NCI-H2171 (cell line): ENCODE measurements at places on chromosomes 7 and 10.

- no peak for DNase-seq
Measured at GRCh38 chr10:15539262-15539661, 168.2 kb upstream of the FAM171A1 start.

DNA sequence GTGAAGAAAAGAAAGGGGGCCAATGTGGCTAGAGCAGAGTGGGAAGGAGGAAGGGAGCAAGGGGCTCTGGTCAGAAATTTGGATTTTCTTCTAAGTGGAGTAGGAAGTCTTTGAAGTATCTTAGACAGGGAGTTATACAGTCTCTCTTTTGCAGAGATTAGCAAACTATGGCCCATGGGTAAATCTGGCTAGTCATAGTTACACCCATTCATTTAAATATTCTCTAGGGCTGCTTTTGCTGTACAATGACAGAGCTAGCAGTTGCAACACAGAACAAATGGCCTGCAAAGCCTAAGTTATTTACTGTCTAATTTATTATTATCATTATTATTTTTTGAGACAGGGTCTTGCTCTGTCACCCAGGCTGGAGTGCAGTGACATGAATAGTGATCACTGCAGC, 10.5 kb upstream of the LAMB4 start:
- no peak for DNase-seq

DNA sequence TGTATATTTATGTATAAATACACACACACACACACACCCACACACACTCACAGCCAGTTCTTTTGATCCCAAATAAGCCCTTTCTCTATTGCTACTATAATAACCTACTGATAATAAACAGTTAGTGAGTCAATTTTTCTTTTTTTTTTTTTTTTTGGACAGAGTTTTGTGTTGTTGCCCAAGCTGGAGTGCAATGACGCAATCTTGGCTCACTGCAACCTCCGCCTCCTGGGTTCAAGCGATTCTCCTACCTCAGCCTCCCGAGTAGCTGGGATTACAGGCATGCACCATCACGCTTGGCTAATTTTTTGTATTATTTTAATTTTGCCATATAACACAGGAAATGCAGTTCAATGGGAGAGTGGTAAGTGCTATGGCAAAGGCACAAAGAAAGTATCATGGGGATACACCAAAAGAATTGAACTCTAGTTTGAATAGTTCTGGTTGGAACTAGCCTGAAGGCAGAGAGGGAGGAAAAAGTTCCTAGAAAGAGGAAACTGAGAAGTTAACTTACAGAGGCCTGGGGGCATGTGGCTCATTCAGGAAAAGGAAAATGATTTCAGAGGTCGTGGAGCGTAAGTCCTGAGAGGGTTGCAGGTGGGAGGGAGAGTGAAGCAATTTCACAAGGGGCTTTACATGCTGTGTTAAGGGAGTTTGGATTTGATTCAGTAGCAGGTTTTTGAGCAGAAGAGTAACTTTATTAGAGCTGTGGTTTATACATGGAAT, 44.4 kb upstream of the JCAD start:
- DNase-seq = no peak

DNA sequence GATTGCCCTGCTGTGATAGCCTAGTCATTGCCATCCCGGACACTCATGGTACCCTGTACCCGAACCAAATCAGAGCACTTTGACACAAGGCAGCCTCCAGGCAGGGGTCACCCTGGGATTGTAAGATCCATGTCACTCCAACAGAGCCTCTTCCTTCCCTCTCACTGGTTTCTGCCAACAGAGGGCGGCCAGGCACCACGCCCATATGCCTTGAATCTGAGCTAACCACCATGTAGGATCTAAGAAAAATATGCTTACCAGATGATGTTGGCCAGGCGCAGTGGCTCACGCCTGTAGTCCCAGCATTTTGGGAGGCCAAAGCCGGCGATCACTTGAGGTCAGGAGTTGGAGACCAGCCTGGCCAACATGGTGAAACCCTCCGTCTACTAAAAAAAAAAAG, 389.2 kb upstream of the KLF6 start:
- no peak for DNase-seq

DNA sequence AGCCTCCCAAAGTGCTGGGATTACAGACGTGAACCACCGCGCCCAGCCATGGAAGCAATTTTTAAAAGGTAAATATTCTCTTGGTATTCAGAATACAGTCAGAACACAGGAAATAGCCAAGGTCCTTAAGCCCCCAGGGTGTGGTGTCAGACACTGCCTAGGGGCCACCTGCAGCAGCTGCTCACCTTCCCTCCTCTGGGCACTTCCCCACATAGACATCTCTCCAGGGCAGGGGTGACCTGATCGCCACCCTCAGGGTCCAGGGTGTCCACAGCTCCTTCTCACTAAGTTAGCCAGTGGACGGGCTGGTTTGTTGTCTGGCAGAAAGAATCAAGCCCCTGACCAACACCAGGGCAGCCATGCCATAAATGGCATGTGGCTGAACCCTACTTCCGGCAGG, 15.9 kb downstream of the URGCP start:
- no peak for DNase-seq

GRCh38 chr10:49231086-49231820, 43.1 kb upstream of the TMEM273 start:
- no peak for DNase-seq

- peak; percentile 4 for DNase-seq
Measured at GRCh38 chr7:149310113-149310836, 48.3 kb downstream of the ZNF783 start.

- DNase-seq = no peak
Measured at GRCh38 chr10:28242555-28243204, 60.2 kb downstream of the MPP7 start.

- no peak for DNase-seq
Measured at GRCh38 chr10:73717556-73717955, 19.6 kb upstream of the AGAP5 start.

DNA sequence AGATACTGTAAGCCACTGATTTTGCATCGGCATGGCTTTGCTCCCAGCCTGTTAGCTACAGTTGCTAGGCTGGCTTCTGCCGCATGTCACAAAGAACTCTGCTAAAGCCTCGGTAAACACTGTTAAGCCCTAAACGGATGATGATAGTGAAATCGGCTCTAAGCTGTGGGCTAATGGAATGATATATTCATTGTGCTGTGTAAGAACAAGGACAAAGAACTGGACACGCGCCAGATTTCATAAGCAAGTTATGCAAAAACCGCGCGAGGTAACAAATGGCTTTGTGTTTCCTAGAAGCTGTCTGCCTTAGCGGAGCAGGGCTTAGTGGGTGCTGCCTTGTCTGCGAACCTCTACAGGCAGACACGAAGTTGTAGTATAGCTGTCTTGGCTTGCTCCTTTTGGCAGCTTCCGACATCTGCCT, 331.3 kb upstream of the COBL start:
- DNase-seq = no peak

DNA sequence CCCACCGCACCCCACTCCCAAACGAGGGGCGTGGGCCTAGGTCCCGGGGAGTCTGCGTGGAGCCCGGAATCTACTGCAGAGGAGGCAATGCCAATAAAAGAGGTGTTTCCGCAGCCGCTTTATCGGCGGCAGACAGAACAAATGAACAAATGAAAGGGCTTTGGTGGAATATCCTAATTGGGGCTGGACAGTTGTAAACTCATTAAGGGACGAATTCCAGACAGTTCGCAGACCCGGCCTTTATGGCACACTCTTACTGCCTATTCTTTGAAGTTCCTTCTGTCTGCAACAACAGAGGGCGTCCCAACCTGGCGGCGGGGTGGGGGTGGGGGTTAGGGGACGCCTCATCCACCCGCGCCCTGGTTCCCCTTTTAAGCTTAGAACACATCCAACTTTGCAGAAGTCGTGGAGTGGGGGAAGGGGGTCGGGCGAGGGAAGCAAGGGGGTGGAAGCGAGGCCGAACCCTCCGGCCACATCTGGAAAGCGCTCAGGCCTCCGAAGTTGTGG, 4.1 kb downstream of the HOXA9 start:
- no peak for DNase-seq

DNA sequence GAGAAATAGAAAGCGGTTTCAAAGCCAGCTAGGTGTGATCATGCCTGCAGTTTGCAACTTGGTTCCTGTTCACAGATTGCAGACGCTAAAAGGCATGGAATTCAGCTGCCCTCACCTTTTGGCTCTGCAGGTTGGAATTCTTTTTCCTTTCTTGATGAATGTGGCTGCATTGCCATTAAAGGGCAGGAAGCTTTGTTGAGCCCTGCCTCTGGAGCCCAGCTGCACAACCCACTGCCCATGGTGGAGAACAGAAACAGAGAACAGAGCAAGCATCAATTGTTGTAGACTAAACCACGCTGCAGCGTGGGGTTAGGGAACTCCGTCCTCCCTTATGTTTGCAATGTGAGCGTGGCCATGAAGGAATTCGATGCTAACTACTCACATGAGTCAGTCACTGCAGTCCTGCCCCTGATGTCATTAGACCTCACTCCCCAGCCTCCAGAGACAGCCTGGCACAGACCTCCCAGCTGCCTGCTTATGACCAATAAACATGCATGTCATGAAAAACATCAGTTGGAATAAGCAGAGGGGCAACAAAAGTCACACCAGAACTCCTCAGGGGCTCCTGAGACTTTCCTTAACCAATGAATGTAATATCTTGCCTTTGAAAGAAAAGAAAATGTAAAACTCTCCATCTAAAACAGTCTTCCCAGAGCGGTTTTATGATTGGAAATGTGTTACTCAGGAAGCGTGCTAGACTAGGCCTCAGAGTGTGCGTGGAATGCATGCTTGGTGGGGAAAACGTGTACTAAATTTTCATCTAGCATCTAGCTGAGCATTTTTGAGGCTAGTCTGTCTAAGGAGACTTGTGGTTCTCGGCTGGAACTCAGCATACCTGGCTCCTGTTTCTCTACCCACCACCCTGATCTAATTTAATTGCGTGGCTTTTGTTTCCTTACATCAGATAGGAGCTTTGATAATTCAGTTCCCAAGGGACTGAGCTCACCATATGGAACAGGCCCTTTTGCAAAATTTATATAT, 232.2 kb downstream of the KIAA1217 start:
- DNase-seq = peak; percentile 18

DNA sequence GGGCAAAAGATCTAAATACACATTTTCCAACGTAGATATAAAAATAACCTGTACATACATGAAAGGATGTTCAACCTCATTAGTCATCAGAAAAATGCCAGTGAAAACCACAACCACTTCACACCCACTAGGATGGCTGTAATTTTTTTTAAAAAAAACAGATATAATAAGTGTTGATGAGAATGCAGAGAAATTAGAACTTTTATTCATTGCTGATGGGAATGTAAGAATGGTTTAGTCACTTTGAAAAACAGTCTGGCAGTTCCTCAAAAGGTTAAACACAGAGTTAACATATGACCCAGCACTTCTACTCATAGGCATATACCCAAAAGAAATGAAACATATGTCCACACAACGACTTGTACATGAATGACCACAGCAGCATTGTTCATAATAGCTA, 32.3 kb upstream of the PRKCQ start:
- DNase-seq = no peak

- no peak for DNase-seq
Measured at GRCh38 chr10:130902929-130903328, 408.6 kb downstream of the TCERG1L start.

DNA sequence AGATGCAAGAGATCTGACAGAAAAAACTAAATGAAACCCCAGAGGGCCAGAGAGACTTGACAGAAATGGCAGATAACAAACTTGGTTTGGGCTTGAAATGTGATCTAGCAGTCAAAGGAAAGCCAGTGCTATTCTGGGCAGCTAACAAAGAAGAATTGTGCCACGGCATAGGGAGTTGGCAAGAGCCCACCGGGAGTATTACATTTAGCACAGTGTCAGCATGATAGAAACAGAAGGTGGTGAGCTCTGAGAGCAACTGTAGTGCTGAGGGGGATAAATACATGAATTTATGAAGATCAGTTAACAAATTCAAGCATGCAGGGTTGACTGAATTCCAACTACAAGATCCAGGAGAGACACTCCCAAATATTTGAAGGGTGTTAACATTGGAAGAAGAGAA, 91.1 kb downstream of the AHCYL2 start:
- peak; percentile 53 for DNase-seq

DNA sequence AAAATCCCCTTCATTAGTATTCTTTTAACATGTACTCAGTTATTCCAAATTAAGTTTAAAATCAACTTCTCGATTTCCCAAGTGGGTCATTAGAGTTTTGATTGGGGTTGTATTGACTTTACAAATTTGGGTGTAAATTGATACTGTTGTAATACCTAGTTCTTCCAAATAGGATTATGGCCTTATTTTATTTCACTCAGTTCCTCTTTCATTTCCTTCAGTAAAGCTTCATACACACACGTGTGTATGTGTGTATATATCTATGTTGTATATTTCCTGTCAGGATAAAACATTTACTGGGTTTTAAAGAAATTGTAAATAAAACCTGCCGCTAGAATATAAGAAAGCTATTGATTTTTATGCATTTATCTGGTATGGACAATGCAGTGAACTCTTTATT, 15.9 kb downstream of the YME1L1 start:
- DNase-seq = no peak

DNA sequence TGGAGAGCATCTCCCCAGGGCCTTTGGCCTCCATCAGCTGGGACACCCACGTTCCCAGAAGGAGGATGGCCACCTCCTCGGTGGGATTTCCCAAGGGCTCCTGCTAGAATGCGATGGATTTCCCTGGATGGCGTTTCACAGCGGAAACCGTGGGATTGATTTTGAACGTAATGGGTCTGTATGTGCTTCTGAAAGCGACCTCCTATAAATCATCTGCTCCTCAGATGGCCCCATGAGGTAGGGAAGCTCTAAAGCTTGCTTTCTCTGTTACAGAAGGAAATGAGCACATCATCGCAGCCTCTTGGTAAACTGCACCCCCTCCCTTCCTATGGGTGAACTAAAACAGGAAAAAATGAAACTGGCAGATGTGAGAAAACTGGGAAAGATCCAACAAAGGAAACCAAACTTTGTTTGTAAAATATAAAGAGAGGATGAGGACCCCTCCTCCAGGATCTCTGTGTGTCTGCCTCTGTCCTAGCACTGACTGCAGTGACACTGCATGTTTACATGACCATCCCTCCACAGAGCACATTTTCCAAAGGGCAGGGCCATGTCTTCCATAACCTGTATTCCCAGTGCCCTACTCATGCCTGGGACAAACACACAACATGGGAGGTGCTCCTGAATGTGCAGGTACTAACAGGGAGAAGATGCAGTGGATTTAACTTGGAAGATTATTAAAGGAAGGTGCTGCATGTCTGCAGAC, 57.6 kb downstream of the LYZL1 start:
- no peak for DNase-seq

GRCh38 chr10:92208736-92209135, 82.1 kb downstream of the CPEB3 start:
- no peak for DNase-seq
